CD4-positive, alpha-beta T cell treated with Interleukin-17A for 1 hour (primary cell): ENCODE measurements at places on chromosomes 3 and 15.

GRCh38 chr3:177194299-177194698 lies 3.0 kb downstream of the TBL1XR1 start:
- no peak for DNase-seq

DNA sequence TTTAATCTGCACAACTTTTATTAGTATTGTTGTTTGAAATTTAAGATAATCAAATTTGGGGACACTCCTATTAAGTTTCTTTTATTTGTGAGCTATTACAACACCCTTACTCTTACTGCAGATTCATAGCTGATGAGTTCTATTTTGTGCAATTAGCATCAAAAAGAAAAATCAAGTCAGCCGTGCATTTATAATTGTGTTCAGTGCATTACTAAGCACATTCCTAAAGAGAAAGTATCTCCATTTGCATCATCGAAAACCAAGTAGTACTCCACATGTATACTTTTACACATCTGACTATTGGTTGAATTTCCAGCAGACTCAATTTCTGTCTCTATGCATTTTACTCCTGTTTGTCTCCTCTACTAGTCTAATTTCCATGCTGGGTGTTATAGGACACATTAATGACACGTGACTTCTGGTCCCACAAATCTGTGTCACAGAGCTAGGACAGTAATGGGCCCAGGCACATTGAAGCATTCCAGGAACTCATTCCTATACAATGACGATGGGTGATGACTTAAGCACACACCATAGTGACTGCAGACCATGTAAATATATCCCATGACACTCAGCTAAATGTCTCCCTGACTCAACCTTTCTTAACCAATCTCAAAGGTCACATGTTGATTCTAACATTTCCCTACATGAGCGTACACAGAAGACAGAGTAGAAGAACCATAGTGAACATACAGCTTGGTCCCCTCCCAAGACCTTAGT lies 477.5 kb downstream of the LPP start:
- no peak for DNase-seq

DNA sequence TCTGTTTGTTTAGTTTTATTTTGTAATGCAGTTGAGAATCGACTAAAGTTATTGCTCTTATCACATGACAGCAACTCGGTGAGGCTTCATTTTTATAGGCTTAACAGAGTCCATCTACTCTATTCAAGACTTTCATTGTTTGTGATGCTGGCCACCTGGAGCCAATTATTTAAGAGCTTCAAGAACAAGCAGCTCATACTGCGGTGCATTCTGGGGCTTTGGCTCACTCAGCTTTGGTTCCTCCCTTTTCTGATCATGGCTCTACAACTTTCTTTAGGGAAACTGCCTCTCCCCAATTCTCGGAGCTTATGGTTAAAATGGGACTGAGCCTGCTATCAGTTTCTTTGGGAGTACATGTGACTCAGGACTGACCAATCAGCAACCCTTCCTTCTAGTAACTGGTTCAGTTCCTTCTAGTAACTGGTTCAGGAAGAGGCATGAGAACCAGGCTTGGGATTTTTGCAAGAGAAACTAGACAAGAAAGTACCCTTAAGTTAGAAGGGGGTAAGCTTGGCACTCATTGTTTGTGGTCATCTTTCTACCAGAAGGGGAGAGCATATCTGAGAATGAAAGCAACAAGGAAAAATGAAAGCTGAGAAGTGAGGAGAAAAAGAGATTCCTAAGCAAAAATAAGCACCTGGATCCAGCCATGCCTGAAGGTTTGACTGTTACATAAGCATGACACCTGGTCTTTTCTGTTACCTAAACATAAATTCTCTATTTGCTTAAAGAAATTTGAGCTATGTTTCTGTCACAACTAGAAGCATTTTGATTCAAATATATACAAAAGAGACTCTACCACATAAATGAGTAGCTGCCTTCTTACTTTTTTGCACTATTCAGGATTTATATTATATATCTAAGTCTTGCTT lies 24.1 kb upstream of the ARHGEF3 start:
- no peak for DNase-seq

- no peak for DNase-seq
These were observed 74.7 kb downstream of the SEC22A start for GRCh38 chr3:123276346-123277006.

DNA sequence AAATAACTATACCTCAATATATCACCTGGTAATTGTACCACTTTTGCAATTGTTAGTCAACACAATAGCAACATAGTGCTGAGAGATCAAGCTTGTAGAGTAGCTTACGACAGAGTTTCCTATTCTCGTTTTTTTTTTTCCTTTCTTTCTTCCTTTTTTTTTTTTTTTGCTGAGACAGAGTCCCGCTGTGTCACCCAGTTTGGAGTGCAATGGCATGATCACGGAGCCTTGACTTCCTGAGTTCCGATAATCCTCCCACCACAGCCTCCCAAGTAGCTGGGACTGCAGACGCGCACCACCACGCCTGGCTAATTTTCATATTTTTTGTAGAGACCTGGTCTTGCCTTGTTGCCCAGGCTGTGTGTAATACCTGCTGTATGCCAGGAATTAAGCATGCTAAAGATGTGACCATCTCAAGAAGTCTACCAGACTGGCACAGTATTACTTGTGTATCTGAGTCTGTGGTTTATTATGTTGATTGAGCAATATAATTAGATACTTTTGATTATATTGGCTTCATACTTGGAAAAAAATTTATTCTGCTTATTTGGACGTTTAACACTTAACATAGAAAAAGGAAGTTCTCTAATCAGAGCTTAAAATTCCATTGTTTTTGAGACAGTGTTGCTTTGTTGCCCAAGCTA lies 3.0 kb downstream of the SELENOT start:
- no peak for DNase-seq

DNA sequence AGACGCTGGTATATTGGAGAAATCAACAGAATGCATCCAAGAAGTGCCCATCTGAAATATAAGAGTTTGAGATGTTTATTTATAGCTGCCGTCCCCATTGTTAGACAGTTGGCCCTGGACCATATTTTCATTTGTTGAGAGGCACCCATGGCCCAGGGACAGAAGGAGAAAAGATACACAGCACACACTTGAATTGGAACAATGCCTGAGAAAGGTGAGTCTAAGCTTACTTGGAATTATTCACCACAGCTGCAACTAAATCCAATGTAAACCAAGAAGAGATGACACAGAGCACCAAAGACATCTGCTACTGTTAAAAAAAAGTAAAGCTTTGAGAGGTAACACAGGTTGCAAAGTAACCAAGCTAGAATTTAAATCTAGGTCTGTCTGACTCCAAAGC lies 525.5 kb upstream of the NAALADL2 start:
- no peak for DNase-seq

DNA sequence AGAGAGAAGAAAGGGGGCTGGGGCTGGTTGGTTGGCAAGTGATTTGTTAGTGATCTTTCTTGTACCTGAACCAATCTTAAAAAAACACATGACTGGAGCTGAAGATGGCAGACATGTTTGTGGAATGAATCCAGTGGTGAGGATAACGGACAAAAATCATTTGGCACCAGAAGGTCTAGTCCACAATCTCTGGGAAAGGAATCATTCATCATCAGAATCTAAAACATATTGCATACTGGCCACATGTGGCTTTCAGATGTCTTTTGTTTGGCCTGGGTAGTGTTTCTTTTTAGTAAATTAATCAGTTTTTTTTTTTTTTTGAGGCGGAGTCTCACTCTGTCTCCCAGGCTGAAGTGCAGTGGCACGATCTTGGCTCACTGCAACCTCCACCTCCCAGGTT lies 5.0 kb downstream of the NEK11 start:
- no peak for DNase-seq

GRCh38 chr3:40754994-40755393 lies 230.2 kb downstream of the ZNF621 start:
- no peak for DNase-seq

DNA sequence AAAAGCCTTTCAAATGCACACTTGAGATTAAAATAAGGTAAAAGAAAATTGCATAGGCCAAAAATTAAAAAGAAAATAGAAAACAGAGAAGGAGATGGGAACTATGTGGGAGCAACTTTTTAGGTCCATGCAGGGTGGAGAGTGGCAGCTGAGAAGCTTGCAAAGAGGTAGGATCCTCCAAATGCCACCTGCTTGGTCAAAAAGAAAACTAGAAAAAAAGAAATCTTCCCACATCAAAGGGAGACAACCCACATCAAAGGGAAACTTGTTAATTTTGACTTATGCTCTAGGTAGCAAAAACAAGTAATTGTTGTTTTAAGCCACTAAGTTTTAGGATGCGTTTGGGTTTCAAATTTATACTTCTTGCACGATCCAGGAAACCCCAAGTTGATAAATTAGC lies 342.9 kb downstream of the IL20RB start:
- DNase-seq = no peak

DNA sequence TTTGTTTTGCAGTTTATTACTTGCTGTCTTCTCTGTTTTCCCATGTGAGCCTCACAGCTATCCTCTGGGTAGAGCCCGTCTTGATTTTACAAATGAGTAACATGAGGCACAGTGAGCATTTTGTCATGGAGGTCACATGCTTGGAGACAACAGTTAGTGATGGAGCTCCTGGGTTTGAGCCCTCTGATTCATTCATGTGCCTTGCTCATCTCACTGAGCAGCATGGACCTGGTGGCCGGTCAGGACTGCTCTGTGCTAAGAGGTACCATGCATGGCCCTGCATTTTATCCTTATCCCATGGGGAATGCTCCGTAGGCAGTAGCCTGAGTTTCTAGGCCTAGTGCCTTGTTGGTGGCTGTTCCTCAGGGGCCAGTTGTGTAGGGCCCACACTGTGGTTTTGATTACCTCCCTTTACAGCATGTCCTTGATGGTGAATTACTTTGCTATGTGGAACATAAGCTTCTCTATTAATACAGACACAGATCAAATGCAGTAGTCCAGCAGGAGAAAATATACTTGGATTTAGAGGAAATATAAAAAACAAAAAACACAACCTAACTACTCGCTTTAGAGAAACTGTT lies 35.6 kb downstream of the MAP2K5 start:
- DNase-seq = no peak

GRCh38 chr3:162525771-162526170 lies 1029.2 kb downstream of the OTOL1 start:
- no peak for DNase-seq

DNA sequence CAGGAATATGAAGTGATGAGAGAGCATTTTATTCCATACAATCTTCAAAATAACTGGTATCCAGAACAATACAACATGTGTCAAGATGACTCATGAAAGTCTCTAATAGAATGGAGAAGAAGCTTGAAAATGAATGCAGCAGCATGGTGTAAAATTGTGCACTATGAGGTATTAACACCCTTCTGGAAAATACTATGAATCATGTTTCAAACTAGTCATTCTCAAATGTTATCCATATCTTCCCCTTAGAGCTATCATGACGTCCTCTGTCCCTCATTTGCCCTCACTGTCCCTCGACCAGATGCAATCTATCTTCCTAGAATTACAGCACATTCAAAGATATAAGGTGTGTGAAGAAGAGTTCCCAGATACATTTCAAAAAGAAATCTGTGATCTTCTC lies 198.2 kb downstream of the NECTIN3 start:
- DNase-seq = no peak

- DNase-seq = no peak
These were observed 1.1 kb upstream of the CSRNP1 start for GRCh38 chr3:39154280-39155021.

GRCh38 chr3:127565711-127566110 lies 24.8 kb downstream of the TPRA1 start:
- DNase-seq = no peak

GRCh38 chr3:48634661-48635221 lies 520 bp downstream of the SLC26A6 start:
- DNase-seq = peak; percentile 43

GRCh38 chr3:129657261-129658046 lies 51.0 kb upstream of the PLXND1 start:
- DNase-seq = no peak

DNA sequence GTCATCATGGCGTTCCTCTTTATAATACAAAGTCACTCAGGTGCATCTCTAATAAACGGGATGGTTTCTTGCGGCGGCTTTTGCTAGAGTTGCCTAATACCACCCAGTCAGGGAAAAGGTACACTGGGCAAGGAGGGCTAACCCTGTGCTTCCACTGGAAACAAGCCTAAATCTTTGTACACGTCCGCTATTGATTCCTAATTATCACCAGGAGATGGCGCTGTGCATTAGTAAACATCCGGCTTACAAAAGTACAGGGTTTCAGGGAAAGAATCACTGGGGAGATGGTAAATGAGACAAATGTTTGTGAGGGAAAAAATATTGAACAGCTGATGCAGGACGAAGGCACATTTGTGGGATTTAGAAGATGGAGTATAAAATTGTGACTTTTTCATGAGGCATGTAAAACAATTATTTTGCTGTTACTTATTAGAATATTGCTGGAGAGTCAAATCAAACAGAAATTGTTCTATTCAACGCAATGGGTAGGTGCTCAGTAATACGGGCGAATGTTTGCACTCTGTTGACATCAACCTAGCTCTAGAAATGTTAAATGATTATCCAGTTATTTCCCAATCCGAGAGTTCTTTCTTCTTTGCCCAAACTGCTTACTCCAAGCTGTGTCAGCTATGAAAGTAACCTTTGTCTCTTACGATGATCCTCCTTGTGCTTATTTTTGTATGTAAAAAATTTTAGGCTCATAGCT lies 50.6 kb downstream of the GMNC start:
- no peak for DNase-seq

DNA sequence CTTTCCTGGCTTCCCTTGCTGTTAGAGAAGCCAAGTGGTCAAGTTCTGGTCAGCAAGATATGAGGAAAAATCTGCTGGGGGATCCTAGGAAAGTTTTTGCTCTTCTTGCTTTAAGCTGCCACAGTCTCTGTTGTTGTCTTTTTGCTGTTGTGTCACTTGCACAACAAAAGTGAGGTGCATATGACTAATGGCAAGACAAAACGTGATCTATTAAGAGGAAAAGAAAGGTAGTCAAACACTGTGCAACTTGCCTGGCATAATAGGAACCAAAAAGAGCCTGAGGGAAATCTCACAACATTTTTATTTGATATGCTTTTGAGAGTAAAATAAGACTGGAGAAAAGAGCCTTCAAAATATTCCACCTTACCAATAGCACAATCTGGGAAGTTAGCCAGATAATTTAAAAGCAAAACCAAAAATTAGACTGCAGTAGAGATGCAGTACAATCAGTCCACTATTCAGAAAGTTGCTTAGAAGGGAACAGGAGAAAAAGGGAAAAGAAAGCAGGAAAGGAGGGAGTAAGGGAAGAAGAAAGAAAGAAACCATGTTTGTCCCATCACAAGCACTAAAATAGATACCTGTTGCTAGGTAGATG lies 110.0 kb upstream of the SLC4A7 start:
- no peak for DNase-seq

DNA sequence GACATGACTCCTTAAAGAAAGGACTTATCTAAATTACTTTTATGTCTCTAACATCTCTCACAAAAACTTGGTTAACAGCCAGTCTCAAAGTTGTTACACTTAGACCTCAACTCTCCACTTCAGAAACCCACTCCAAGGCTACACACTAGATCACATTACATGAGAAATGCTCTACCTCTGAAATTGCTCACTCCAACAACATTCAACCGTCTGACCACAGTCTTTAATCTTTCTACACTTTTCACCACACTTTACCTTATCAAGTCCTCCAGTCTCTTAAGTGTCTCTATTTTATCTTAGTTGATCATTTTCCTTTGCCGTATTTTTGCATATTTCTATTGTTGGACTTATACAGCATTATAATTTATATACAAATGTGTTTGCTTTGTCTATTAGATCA lies 5.8 kb downstream of the SLC12A6 start:
- DNase-seq = peak; percentile 64
